ENCODE measurements at places on chromosomes 16 and 17.

DNA sequence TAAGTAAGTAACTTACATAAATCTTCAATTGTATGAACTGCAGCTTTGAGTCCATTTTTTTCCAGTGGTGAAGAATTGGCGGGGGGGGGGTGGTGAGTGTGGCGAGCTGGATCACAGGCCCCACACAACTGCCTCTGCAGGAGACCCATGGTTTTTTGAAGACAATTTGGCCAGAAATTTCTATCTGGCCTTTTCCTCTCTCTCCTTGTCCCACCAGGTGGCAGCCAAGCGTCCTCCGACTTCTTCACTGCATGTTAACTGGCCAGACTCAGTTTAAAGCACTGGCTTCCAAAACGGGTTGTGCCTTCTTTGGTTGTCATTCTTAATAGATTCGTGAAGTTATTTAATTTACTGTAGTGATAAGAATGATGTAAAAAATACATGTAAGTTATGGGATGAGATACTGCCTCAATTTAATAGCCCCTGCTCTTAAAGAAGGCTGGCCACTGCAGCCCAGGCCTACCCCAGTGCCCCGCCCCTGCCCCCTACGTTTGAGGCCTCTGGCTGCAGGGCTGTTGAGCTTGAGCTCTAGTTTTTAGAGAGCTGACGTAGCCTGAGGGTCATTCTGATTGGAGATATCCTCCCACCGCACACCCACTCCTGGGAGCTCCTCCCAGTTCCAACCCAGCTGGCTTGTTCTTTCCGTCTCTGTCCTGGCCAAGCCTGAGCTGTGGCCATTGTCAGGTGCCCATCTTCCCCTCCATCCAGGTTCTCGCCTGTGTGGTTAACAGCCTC lies 36.4 kb downstream of the AKAP1 start:
- peak; percentile 14 for DNase-seq

- DNase-seq, result no peak
Measured at GRCh38 chr17:33981711-33982601, 273.1 kb upstream of the CCL2 start.

DNA sequence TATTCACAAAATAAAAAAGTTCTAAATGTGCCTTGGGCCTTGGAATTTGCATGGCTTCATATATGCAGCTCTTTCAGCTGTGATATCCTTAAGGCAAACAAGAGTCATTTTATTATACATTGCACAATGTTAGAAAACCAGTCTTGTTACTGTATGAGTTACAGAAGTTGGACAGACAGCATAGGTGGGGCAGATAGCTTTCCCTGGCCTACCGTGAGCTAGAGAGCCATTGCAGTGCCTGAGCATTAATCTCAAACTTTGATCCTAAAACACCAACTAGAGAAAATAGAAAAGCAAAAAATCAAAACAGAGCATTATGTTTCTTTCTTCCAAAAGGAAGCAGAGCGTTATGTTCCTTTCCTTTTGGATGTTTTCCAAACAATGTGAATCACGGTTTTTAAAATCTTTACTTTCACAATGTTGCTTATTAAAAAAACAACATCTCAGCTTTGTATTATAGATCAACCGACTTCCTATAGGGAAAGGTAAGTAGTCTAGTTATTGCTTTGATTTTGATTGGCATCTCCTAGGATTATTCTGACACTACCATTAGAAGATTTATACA lies 32.2 kb downstream of the ARHGAP44 start:
- DNase-seq, result no peak

- DNase-seq, result peak; percentile 2
Measured at GRCh38 chr17:67221062-67221998, 23.7 kb downstream of the HELZ start.

- no peak for DNase-seq
Measured at GRCh38 chr17:67059372-67059771, 15.0 kb downstream of the CACNG1 start.

DNA sequence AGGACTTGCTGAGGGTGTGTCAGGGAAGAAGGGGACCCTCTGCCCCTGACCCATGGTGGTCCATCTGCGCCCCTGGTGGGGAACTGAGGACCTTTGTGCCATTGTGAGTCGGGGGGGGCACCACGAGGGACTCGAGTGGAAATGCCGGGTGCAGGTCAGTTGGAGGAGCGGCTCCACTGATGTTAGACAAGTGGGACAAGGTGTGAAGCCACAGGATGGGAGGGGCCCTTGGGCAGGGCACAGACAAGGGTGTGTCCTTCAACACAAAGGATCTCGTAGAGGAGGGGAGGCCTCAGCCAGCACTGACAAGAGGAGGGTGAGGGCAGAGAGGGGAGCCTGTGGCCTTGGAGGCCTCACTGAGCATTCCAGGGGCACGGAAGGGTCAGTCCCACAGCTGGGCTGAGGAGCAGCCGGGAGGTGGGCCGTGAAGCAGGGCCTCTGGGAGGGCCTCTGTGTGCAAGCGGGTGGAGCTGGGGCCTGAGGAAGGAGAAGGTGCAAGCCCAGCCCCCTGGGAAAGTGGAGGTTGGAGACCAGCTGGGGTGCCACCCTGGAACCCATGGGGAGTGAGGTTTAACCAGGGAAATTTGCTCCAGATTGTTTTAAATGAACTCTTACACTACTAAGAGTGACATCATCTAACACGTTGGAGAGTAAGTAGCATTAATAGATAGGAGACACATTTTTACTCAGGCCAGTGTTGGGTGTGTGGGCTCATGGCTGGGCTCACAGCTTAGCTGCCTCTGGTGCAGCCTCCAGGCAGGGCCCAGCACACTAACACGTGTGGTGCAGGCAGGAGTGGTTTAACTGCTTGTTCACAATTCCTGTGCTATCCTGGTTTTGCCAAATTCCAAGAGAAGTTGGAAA lies 27.9 kb downstream of the NARF start:
- DNase-seq, result no peak

DNA sequence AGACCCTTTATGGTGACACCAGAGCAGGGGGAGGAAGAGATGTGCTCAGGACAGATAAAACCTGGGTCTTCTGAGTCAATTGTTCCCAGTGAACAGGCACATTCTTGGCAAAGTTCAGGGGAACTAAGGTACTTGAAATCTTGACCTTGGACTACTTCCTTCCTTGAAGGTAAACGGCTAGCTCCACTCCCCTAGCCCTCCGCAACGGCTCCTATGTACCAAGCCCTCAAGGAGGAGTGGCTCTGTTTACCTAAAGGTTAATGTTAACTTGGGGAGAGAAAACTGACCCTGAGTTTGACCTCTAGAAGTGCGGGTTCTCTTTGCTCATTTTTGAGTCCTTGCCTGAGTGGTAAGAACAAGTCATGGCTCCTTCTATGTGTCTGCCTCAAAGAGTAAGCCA lies 7.8 kb downstream of the TTLL6 start:
- DNase-seq, result no peak

DNA sequence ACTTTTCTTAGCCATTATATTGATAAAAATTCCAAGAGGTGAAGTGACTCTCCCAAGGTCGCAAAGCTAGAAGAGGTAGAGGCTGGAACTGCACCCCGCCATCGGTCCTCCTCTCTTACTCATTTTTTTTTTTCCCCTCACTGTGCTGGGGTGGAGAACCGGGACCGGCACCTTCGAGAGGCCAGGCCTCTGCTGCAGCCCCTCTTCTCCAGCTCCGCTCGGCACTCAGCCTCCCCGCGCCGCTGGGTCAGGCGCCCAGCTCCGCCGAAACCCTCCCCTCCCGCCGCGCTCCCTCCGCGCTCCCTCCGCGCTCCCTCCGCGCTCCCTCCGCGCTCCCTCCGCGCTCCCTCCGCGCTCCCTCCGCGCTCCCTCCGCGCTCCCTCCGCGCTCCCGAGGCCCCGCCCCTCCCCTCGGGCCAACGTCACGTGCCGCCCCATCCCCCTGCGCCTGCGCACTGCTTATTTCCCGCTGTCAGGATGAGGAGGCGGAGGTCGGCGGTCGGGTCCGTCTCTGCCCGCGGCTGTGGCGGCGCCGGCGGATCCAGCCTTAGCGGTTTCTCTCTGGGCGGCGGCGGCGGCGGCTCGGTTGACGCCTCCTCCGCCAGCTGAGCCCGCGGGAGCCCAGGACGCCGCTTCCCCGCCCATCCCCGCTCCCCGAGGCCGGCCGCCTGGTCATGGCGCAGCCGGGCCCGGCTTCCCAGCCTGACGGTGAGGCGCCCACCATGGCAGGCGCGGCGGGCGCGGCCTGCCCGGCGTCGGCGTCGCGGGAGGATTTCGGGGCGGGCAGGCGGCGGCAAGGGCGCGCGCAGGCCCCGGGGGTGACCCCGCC lies at the start of gene RABEP1:
Gene RABEP1 (plus strand): TSS at position 471 of the 828 bp plus-strand sequence. CDS start 203 bp downstream, at position 674.
- DNase-seq, result peak; percentile 4

GRCh38 chr17:57622683-57623433 lies 122.2 kb downstream of the CCDC182 start:
- no peak for DNase-seq

GRCh38 chr16:57273826-57274225 lies 10.6 kb downstream of the PLLP start:
- no peak for DNase-seq

DNA sequence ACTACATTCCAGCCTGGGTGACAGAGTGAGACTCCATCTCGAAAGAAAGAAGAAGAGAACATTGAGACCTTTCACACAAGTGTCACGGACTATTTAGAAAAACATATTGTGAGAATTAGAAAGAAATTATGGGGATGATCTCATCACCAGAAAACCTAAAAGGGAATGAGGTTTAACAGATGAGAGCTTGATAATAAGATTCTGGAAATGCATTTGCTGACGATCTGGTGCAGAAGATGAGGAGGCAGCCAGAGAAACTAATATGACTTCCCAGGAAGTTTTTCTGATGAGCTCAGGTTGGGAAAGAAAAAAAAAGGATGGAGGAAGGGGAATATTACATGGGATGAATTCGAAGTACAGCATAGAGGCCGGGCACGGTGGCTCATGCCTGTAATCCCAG lies 10.8 kb upstream of the APOH start:
- DNase-seq, result no peak

DNA sequence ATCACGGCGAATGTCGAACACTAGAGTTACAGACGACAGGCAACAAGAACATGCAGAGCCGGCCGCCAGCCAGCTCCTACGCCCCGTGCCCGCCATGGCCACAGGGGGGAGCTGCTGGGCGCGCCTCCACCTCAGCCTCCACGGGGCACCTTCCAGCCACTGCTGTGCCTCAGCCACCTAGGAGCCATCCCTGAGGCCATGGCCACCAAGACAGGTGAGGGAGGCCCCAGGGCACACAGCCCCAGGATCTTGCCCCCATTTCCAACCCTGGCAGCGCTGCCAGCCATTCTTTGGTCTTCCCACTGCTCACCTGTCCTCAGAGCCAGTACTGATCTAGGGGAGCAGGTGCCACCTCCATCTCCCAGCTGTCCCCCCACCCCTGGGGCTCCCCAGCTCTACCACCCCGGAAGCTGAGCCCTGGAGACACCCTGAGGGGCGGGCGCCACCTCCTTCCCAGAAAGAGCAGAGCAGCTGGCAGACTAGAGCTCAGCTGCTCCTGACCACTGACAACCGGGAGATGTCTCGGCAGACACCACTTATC lies 11.8 kb downstream of the GNPTG start:
- DNase-seq, result no peak

DNA sequence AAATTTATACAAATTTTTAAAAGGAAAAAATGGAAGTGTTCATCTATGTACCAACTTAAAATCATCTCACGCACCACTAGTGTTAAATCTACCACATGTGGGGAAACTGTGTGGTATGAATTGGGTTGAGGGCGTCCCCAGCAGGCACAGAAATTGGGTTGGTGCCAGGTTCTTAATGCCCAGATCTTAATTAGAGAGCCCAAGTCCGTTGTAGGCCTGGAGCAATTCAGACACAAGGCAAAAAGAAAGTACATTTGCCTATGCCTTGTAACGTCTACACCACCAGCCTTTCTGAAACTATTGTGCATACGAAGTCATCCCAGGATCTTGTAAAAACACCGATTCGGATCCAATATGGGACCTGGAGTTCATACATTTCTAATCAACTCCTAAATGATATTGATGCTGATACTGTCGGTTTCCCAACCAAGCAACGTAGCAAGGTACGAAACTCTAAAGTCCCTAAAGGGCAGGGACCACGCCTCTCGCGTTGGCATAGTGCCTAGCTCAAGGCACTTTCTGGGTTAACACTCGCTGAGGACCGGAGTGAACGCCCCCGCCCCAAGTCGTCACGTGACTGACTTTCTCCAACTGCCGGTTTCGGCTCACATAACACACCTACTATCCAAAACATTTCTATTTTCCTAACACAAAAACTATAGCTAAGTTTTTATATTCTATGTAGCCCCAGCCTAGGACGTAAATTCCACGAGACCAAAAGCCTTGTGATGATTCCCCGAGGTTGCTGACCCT lies 945 bp upstream of the UQCRC2 start:
- peak; percentile 42 for DNase-seq

GRCh38 chr17:69048634-69049033 lies 12.1 kb downstream of the ABCA9 start:
- no peak for DNase-seq

GRCh38 chr17:29358416-29358815 lies 31.7 kb upstream of the TAOK1 start:
- no peak for DNase-seq

- DNase-seq, result no peak
Measured at GRCh38 chr17:31512104-31512740, 120.7 kb downstream of the RAB11FIP4 start.

DNA sequence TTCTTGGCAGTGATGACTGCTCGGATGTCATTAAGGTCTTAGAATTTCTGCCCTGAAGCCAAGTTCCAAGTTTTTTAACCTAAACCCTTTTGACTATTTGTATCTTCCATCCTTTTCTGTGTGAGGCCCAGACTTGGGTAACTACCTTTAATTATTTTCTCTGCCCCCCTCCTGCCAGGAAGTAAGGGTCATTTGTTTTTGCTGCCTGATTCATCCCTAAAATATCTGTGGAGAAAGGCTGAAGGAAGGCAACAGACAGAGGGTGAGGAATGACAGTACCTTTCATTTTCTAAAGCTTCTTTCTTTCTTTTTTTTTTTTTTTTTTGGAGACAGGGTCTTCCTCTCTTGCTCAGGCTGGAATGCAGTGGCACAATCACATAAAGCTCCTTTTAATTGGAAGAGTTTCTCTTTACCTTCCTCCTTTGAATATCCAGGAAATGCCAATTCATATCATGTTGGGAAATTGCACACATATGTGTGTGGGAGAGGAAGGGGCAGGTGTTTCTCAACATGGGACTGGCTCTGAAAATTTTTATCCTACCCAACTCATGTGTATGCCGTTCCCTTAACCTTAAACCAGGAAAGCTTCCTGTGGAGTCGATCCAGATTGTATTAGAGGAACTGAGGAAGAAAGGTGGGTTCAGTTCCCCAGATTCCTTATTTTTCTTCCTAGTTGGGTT lies 957 bp downstream of the VPS25 start:
- DNase-seq, result no peak

- DNase-seq, result peak; percentile 3
Measured at GRCh38 chr16:81885976-81886586, 107.0 kb downstream of the PLCG2 start.

- no peak for DNase-seq
Measured at GRCh38 chr17:63609816-63610573, 9.3 kb downstream of the TACO1 start.

GRCh38 chr16:53556521-53556920 lies 53.5 kb upstream of the AKTIP start:
- no peak for DNase-seq

DNA sequence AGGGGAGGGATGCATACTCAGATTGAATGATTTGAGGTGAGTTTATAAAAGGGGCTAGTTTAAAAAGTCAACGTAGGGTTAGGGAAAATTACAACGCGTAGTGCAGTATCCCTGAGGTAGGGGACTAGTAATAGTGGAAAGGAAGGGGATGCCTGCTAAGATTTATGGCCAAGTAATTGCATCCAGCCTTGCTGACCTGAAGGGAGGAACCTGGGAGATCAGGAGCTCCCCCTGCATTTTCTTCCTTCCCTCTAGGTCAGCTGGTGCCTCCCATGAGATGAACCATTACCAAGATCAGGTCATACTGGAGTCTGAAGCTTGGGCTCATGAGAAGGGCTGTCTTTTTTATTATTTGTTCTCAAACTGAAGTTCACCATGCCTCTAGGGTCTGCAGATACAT lies 606.6 kb downstream of the TMEM114 start:
- DNase-seq, result no peak

Measured in anterior cingulate cortex (tissue), 58 donors.